ENCODE measurements at places on chromosomes 7 and 10.

DNA sequence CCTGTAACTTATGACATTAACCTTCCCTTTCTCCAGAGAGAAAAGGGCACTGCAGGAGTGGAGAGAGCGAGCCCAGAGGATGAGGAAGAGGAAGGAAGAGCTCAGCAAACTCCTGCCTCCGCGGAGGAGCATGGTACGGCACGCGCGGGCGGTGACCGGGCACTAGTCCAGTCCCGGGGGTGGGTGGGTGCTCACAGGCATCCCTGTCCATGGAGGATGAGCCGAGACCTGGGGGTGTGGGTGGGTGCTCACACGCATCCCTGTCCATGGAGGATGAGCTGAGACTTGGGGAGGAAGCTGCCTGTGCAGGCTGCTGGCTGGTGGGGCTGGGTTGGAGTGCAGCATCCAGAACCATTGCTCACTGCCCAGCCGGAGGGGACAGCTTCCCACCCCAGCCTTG is 23.8 kb downstream of the LRRC27 start:
- no peak for DNase-seq

DNA sequence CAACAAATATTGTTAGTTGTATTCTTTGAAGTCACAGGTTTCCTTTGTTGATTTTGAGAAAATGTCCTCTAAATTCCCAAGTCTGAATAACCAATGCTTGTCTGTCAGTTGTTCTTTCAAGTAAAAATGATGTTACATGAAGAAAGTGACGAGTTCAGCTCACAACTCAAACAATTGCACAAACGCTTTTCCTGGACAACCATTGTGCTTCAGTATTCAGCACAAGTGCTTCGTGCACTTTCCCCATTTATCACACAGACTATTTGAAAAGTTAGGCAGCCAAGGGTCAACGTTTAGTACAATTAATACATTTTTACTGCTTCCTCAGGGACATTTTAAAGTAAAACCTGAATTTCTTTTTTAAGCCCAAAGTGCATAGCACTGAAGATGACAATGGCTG is 44.5 kb downstream of the CDK1 start:
- no peak for DNase-seq

GRCh38 chr10:113945075-113945686 is 90.7 kb downstream of the NHLRC2 start:
- DNase-seq, result no peak

DNA sequence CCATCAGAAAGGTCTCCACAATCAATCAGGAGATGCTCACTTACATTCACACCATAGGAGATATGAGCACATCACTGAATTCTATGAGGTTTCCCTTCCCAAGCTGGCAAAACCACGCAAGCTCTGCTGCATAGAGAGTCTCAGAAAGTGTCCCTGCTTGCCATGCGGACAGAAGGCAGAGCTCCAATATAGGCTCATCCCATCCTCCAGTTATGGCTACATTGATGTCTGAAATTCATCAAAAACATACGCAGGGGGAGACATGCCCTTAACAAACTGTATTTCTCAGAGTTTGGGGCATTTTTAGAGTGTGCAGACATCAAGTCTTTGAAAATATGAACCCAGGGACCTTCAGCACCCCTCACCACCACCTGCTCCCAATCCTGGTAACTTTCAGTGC is 2.9 kb downstream of the C10orf90 start:
- DNase-seq, result no peak

- no peak for DNase-seq
Measured at GRCh38 chr7:152344253-152344652, 91.5 kb downstream of the KMT2C start.

GRCh38 chr7:20971219-20971618 is 184.5 kb upstream of the SP8 start:
- no peak for DNase-seq

DNA sequence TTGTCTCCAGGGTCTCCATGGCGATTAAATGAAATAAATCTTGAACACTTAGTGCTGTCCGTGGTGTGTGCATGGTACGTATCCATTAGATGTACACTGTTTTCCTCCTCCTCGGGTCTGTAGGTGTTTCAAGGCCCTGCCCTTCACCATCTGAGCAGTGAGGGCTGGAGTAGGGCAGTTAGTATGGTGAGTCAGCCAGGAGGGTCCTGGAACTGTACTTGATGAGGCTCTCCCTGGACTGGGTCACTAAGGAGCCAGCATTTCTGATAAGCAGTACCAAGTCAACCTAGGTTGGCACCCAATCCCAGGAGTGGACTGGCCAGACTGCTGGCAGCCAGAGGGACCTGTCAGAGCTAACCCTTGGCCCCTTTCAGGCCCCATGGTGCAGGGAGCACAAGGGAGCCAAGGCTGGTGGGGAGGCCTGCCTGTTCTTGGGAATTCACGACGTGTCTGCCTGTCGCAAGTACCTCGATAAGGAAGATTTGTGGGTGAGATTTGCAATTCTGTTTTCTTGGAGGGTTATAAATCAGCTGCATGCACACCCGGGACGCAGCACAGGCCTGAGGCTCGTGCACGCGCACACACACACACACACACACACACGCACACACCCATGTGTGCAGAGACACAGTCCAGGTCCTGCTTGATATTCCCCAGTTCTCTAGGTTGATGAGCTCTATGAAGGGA is 114.2 kb downstream of the ZMIZ1 start:
- DNase-seq, result no peak

DNA sequence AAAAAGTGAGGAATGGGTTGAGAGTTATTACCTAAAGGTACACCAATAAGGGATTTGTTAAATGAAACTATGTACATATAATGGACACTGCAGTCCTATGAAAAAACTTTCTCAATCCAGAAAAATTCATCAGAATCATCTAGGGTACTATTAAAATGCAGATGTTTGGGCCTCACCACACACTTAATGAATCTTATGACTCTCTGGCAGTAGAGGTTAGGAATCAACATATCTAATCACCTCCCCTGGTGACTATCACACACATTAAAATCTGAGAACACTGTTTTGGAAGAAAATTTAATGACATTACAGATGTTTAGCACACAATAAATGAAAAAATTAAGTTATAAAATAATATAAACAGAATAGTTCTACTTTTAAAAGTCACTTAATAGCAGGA is 32.1 kb downstream of the BAZ1B start:
- DNase-seq, result no peak

DNA sequence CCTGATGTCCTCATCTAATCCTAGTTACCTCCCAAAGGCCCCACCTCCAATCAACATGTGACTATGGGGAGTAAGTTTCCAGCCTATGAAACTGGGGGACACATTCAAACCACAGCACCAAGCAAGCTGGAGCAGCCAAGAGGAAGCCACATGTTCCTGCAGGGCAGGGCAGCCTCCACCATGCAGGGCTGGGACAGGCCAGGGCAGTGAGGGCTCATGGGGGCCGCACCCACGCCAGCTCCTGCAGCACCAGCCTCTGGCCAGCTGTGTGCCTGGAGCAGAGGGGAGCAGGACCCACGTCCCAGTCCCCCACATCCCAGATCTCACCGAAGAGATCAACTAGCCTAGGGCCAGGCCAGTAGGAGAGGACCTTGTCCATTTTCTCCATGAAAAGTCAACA is 85.9 kb upstream of the INSIG1 start:
- no peak for DNase-seq

GRCh38 chr10:130994191-130994590 is 317.3 kb downstream of the TCERG1L start:
- no peak for DNase-seq

- no peak for DNase-seq
Measured at GRCh38 chr10:98367604-98368451, 47.2 kb downstream of the PYROXD2 start.

DNA sequence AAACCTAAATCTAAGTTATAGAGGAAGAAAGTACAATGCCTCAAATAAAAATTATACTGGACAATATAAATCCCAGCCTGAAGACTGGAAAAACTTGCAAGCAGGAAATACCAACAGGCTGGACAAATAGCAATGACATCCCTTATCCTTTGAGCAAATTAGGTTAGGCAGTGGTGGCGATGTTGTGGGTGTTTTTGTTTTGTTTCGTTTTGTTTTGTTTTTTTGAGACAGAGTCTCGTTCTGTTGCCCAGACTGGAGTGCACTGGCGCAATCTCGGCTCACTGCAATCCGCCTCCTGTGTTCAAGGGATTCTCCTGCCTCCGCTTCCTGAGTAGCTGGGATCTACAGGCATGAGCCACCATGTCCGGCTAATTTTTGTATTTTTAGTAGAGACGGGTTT is 57.3 kb upstream of the TES start:
- DNase-seq, result no peak

GRCh38 chr7:12504149-12504548 is 66.4 kb upstream of the SCIN start:
- DNase-seq, result no peak

DNA sequence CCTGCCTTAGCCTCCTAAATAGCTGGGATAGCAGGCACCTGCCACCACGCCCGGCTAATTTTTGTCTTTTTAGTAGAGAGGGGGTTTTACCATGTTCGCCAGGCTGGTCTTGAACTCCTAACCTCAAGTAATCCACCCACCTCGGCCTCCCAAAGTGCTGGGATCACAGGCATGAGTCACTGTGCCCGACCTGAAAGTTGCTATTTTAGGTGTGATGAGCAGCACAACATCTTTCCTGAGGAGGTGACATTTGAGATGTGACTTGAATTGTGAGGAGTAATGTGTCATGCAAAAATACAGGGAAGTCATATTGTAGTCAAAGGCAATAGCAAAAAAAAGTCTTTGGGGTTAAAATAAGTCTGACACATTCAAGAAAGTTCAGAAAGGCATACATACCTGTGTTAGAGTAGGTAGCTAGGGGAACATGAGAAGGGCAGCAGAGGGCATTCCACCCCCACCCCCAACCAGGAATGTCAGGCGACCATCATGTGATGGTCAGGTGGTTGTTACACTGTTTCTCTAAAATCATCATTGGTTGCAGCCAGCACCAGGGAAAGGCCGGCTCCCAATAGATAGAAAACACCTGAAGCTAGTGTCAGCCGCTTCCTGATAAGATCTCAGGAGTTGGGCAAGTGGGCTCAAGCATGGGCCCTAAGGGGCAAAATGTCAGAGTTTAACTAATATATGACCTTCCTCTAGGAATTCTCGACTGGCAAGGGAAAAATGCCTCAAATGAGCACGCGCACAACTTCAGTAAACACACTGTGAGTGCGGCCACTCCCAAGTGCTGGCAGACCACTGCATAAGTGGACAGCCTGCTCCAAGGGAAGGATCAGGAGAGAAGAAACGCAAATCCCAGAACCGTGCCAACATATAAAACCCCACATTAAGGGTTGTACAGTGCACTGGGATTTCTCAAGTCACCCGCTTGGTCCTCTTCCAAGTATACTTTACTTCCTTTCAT is at the start of gene TACC2:
Gene TACC2, plus strand, starts transcription at position 803 of the 964 bp plus-strand sequence. CDS start 32,819 bp downstream, outside the sequence.
- DNase-seq, result no peak

DNA sequence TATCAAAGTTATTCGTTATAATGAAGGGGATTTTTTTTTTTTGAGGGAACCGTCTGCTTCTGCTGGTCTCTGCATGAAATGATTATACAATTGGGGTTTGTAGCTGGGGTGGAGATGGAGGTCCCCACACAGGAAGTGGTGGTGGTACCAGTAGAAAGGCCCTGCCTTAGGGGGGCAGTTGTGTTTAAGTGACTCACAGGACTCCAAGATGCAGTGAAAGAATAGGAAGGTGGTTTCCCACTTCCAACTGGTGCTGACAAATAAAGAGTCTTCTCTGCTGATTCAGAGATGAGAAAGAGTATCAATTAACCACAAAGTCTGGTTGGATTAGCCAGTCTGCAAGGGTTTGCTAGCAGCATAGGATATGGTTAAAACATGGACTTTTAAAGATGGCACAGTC is 376.0 kb downstream of the SORCS3 start:
- DNase-seq, result no peak

GRCh38 chr7:27883696-27884095 is 143.7 kb downstream of the TAX1BP1 start:
- no peak for DNase-seq

DNA sequence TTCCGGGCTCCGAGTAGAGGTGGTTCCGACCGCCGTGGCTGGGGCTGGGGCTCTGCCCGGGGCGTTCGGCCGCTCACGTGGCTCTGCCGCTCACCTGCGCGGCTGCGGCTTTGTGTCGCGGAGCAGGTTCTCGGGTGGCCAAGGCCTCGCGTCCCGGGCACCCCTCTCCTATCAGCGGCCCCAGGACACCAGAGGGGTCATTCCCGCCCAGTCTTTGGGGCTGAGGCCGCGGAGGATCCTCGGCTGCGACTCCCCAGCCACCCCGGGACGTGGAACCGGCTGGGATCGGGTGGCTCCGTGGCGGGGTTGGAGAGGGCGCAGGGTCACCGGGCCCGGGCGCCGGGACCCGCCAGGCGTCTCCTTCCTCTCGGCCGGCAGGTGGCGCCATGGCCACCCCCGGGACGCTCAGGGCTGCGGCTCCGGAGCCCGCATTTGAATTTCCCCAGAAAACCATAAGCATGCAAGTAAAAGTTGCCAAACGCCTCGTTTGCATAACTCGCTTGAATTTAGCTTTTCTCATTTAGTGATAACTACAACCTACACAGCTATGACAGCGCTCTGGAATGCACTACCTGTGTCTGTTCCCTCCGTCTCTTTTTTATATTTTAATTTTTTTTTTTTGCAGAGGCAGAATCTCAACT is 1.2 kb downstream of the COL26A1 start:
- no peak for DNase-seq

GRCh38 chr10:95419399-95419798 is 128.6 kb upstream of the PDLIM1 start:
- DNase-seq, result no peak

GRCh38 chr10:24916365-24916764 is 36.0 kb downstream of the PRTFDC1 start:
- no peak for DNase-seq

DNA sequence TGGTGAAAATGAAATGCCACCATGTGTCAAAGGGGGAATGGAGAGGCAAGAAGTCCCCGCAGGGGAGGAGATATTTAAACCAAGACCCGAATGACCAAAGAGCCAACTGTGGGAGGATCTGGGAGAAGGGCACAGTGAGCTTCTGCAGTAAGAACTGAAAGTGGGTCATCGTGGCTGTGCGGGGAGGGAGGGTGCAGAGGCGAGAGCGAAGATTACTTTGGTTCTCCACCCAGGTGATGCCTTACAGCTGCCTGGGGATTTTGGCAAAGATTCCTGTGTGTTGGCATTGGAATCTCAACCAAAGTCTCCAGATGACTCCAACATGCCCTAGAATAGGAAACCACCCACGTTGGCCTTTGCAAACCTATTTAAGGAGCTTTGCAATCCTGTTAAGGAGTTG is 44.2 kb upstream of the ADAM12 start:
- DNase-seq, result no peak

DNA sequence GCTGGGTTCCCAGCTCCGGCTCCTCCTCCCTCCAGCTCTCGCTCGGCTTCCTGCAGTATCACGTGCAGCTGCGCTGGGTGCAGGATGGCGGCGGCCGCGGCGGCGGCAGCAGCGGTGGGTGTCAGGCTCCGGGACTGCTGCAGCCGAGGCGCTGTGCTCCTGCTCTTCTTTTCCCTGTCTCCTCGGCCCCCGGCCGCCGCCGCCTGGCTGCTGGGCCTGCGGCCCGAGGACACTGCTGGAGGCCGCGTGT is at the start of gene CNNM1:
Gene CNNM1, plus strand, starts transcription at position 53 of the 250 bp plus-strand sequence. Its CDS starts 32 bp downstream, at position 85.
- no peak for DNase-seq

DNA sequence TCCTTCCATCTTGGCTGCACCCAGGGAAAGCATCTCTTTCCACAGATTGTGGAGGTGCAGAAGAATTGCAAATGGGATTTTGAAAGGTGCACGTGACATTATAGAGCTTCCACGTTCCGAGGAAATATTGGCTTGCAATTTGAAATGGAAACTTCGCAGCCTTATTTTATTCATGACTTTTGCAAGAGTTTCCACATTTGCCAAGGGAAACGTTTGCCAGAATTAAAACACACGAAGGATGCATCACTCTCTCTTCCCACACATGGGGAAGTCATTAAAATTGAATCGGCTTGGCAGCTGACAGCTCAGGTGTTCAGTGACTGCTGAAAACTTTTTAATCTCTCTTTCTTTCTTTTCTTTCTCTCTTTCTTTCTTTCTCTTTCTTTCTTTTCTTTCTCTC is 475.4 kb upstream of the IGFBP3 start:
- no peak for DNase-seq
